AG04450 (cell line): ENCODE measurements at places on chromosomes 6 and 20.

DNA sequence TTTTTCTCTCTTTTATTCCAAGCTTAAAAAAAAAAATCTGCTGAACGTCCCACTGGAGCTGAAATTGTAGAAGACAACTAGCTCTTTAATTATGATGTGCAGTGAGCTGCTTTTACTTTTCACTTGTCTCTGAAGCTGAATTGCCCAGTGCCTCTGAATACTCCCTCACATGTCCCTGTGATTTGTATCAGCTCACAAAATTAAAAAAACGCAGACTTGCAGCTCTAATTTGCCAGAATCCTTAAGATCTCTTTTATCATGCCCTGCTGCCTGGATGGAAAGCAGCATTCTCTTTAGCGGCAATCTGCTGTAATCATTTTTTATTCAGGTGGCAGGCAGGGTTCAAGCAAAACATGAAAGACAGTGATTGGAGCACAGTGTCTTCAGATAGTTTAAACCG is 443.8 kb upstream of the SPTLC3 start:
- no peak for DNase-seq

GRCh38 chr6:157774153-157775135 is 48.6 kb upstream of the SNX9 start:
- no peak for DNase-seq

- DNase-seq = no peak
These were observed 1223.1 kb upstream of the GJE1 start for GRCh38 chr6:140909625-140910024.

- DNase-seq = no peak
These were observed 25.7 kb downstream of the PSMG4 start for GRCh38 chr6:3284436-3284876.

DNA sequence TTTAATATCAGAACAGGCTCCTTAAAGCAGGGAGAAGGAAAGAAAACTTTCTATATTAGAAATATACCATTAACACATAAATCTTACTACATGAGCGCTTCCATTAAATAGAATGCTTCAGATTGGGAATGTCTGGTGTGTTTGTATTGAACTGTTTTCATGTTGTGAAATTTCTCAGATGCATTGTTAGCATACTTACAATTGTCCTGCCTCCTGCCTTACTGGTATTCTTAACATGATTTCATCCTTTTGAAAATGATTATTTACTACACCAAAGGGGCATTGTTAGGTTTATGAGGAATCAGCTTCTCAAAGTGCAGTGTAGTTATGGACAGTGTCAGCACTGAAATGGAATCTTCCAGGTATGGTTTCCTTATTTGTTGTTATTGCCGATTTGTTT is 145.6 kb downstream of the MTFR2 start:
- DNase-seq = no peak

DNA sequence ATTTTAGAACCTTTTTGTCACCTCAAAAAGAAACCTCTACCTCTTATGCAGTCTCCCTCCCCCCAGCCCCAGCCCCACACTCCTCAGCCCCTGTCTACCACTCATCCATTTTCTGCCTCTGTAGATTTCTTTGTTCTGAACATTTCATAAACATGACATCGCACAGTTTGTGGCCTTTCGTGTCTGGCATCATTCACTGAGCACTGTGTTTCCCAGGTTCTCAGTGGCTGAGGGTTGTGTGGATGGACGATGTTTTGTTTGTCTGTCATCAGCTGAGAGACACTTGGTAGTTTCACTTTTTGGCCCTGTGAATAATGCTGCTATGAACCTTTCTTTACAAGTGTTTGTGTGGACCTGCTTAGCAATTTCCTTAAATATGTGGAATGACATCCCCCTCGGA is 64.5 kb downstream of the FAM120B start:
- DNase-seq = no peak

DNA sequence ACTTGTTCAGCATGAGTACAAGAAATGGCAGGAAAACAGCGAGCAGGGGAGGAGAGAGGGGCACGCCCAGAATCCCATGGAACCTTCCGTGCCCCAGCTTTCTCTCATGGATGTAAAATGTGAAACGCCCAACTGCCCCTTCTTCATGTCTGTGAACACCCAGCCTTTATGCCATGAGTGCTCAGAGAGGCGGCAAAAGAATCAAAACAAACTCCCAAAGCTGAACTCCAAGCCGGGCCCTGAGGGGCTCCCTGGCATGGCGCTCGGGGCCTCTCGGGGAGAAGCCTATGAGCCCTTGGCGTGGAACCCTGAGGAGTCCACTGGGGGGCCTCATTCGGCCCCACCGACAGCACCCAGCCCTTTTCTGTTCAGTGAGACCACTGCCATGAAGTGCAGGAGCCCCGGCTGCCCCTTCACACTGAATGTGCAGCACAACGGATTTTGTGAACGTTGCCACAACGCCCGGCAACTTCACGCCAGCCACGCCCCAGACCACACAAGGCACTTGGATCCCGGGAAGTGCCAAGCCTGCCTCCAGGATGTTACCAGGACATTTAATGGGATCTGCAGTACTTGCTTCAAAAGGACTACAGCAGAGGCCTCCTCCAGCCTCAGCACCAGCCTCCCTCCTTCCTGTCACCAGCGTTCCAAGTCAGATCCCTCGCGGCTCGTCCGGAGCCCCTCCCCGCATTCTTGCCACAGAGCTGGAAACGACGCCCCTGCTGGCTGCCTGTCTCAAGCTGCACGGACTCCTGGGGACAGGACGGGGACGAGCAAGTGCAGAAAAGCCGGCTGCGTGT is 11.6 kb downstream of the TNFAIP3 start:
- DNase-seq = no peak

GRCh38 chr6:111230351-111231089 is 143.2 kb downstream of the SLC16A10 start:
- DNase-seq = no peak

DNA sequence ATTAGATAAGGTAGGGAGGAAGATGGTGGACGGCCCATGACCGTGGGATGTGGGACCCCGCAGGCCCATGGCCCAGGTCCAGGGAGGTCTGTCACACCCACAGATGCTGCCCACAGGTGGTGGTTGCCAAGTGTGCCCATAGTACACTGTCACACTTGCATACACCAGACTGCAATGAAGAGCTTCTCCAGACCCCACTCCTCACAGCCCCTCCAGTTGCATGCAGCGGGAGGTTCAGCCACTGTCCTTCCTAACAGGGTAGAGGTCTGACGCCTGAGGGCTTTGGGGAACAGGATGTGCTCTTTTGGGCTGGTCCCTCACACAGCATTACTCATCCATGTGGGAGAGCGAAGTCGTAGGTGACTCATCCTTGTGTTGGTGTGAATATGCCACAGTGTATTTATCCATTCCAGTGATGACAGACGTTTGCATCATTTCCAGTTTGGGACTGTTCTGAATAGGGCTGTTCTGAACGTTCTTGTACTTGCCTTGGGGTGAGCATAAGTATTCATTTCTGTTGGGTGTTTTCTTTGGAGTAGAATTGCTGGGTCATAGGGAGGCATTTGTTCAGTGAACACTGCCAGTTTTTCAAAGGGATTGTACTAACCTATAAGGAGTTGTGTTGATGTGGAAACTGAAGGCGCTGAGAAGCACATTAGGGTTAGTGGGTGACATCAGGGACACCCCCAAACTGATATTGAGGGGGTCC is 10.1 kb upstream of the PYGB start:
- peak; percentile 96 for DNase-seq

GRCh38 chr6:43702534-43703440 is 15.2 kb upstream of the MRPS18A start:
- peak; percentile 61 for DNase-seq

DNA sequence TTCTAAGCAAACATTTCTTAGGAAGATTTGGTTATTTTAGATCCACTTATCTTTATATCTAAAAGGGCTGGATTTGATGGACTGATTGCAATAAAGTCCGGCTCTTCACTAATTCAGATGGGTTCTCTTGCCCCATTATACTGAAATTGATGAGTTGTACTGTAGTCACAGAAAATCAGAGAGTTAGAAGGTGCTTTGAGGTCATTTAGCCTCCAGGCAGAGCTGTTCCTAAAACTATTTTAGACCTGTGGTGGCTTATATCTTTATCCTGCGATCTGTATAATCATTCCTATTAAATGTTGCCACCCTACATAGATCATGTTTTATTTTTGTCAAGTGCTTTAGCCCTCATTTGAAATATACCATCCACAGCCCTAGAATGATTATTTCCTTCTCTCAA is 61.3 kb upstream of the ATXN1 start:
- no peak for DNase-seq
